Activated T-cell treated with anti-CD3 and anti-CD28 coated beads, Interleukin-2, amount 50 U/mL, for 4 hours (primary cell): ENCODE measurements at places on chromosomes 6 and 20. TPM values are rescaled to one million over a fixed set of nuclear protein-coding genes. Genes with fewer than 3 reads are reported as not detected.
A peak's percentile ranks its signal among the peaks of the same experiment; 100 is the strongest.

Gene ENPP5
- not detected for total RNA-seq

Gene TMEM217
- total RNA-seq, result 2.8 TPM

Gene SGK2
- total RNA-seq, result 0.18 TPM

DNA sequence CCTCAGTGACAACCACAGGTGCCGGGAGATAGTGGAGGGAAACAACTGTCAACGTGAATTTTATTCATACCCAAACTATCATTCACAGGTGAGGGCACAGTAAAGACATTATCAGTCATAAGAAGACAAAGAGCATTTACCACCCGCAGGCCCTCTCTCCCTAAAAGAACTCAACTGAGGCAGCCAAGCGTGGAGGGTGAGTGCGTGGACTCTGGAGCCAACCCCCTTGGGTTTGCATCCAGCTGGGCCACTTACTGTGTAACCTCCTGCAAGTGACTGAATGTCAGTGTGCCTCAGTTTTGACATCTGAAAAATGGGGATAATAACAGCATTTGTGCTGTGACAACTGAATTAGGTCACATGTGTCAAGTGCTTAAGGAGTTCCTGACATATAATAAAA is 70.6 kb upstream of the KCNK16 start:
- DNase-seq, result no peak

DNA sequence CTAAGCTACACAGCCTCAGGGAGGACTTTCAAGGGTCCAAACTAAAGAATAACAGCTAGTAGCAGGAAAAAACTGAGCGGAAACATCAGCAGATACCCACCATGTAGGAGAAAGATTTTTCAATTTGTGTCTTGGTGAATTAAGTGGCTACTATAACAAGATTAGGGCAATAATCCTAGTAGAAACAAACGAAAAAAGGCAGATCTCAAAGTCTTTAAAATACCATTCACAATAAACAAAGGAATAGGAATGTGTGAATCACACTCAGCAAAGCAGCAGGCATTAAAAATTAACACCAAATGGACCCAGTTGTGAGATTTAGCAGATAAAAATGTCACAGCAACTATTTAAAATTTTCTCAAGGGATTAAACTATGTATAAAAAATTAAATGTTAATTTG is 761.2 kb downstream of the TENT5A start:
- no peak for DNase-seq

DNA sequence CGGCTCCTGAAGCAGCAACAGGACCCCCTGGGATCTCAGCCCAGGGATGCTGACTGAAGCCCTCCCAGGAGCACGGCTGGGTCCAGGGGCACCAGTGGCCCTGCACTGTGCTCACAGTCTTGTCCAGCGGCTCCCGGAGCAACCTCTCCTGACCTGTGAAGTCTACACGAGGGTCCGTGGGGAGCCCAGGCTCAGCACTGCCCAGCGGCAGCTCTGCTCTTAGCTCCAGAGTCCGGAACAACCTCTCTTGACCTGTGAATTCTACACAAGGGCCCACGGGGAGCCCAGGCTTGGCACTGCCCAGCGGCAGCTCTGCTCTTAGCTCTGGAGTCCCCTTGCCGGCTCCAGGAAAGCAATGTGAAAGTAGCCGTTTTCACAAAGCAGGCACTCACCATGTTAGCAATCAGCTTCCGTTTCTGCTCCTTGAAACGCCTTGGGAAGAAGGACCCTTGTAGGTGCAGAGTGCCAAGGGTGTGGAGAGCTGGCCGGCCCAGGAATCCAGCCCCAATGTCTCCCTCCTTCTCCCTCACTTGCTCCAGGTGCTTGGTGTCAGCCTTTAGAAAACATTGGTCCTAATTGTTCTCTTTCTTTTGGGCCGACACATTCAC is 310.9 kb downstream of the CDH4 start:
- DNase-seq, result no peak

GRCh38 chr20:46562373-46563169 is 12.1 kb upstream of the OCSTAMP start:
- DNase-seq, result peak; percentile 51

Gene ORC3
- total RNA-seq, result 23.9 TPM

DNA sequence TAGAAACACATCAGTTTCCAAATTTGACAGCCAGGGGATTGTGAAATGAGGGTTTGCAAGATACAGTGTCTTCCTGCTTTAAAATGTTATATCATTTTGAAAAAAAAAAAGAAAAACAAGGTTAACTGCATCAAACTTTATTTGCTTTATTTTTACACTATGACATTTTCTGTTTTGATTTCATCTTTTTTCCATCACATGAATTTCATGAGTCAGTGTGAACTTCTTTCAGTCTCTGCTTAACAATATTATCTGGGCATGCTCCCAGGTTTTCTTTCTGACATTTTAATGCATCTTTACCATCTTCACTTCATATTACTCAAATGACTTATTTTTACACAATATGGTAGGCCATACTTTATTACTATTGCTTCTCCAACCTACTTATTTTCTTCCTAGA is 1.9 kb downstream of the NCOA7 start:
- DNase-seq, result no peak

DNA sequence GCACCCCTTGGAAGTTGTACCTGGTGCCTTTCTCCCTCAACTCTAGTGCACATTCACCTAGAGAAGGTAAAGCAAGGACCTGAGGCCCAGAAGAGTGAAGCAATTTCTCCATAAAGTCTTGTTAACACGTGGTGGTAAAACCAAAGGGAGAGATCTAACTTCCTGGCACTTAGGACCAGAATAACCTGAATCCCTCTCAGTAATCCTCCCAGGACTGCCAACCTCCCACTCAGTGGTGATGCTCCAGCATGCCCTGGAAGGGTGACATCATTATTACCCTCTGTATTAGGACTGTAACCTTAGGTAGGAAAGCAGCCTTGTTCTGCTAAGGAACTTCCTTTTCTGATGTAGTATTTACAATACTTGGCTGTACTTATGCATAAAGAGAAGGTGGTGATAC is 330.6 kb upstream of the MARCKS start:
- no peak for DNase-seq

DNA sequence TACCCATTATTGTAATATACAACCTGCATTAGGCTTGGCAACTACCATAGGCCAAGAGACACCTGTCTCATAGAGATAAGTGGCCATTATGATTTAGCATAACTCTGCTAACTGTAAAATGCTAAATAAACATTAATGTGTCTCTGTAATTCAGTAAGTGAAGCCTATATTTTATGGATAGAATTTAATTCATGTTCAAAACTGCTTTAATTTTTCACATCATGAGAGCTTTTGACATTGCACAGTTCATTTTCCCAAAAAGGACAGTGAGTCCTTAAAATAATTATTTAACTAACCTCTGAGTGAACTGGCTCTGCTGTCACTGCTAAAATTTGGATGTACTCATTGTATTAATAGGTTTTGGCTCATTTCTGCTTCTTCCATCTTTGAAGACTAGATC is 41.4 kb upstream of the TMX4 start:
- DNase-seq, result no peak

Gene LKAAEAR1
- 0.38 TPM for total RNA-seq
